ENCODE measurements at places on chromosomes 16 and 17. TPM values are rescaled to one million over a fixed set of nuclear protein-coding genes. Genes with fewer than 3 reads are reported as not detected.
A peak's percentile ranks its signal among the peaks of the same experiment; 100 is the strongest.

DNA sequence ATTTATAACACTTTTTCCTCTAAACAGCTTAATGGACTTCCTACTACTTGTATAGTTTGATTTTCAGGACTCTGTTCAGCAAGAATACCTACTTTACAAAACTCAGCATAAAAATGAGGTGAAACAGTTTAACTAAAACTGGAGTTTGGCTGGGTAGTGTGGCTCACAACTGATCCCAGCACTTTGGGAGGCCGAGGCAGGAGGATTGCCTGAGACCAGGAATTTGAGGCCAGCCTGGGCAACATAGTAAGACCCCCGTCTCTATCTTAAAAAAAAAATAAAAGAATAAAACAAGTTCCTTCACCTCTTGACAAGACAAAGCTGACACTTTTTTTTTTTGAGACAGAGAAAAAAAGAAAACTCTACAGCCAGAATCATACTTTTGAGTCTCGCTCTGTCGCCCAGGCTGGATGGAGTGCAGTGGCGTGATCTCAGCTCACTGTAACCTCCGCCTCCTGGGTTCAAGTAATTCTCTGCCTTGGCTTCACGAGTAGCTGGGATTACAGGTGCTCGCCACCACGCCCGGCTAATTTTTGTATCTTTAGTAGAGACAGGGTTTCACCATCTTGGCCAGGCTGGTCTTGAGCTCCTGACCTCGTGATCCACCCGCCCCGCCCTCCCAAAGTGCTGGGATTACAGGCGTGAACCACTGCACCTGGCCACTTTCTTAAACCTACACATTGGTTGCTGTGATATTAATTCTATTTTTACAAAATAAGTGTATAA, 2.6 kb downstream of the PDF start:
- DNase-seq: no peak

DNA sequence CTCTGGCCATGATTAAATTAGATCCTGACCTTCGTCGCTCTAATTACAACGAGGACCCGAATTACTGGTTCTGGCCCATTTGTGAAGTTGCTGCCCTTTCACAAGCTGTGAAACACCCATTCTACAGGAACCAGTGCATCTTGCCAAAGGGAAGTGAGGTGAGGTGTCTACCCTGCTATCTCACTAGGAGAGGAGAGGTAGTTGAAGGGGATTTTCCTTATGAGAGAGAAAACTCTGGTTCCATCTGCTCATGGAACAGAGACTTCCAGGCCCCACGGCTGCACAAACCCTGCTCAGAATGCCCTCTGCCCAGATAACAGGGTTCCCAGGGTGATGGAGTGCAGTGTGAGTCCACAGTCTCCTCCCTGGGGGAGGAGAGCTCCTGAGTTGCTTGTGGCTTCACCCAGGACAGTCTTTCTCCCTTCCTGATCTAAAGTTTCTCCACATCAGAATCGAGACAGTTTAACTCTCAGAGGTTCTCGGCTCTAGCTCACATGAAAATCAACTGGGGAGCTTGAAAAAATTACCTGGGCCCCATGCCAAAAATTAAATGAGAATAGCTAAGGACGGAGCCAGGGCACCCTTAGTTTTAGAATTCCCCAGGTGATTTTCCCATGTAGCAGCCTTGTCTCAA, 7.8 kb upstream of the SSTR2 start:
- DNase-seq: no peak

DNA sequence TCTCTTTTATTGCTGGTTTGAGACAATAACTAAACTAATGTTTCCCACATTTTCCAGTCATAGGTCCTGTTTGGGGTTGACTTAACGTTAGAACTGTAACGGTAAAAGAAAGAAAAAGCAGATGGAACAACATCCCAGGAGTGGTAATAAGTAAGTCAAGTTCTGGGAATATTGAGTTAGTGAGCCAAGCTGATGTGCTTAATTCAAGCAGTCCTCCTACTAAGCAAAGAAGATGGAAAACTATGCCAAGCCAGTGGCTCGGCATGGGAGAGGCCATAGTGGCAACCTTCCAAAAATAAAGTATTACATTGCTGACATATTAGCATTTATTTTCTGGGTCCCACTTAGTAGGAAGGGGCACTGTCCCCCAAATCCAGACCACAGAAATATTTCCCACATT, 161.7 kb upstream of the CDH5 start:
- DNase-seq: peak; percentile 53

GRCh38 chr17:5667871-5668270, 83.6 kb upstream of the NLRP1 start:
- peak; percentile 18 for DNase-seq

DNA sequence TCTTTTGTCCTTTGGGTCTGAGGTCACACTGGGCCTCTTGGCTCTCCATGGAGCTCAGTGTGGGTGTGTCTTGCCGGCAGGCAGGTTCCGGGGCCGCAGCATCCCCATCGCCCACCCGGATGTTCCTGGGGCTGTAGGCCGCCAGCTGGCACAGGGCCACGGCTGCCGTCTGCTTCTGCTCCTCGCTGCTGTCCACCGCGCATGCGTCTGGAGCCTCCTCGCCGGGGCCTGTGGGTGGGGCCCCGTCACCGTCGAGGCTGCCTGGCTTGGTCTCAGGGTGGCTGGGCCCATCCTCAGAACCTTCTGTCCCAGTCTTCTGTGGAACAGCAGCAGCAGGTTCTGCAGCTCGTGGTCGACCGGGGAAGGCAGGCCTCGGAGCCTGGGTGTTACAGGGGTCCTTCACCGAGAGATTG, 9.6 kb downstream of the ZNF750 start:
- DNase-seq: no peak

DNA sequence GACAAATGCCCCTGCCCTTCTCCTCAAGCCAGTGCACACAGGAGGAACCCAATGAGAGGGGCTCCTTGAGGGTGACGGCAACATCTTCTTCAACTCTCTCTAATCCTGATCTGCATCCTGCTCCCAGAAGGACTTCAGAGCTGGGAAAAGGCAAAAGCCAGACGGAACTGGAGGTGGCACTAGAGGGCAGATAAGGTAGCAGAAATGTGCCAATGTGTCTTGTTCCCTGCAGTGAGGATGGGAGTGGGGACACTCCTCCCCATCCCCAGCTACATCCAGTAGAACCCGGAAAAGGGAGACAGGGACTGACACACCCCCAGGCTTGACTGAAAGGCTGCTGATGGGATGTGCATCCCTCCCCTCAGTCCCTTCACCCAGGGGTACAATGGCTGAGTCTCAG, 28.5 kb downstream of the SRCIN1 start:
- DNase-seq: no peak

DNA sequence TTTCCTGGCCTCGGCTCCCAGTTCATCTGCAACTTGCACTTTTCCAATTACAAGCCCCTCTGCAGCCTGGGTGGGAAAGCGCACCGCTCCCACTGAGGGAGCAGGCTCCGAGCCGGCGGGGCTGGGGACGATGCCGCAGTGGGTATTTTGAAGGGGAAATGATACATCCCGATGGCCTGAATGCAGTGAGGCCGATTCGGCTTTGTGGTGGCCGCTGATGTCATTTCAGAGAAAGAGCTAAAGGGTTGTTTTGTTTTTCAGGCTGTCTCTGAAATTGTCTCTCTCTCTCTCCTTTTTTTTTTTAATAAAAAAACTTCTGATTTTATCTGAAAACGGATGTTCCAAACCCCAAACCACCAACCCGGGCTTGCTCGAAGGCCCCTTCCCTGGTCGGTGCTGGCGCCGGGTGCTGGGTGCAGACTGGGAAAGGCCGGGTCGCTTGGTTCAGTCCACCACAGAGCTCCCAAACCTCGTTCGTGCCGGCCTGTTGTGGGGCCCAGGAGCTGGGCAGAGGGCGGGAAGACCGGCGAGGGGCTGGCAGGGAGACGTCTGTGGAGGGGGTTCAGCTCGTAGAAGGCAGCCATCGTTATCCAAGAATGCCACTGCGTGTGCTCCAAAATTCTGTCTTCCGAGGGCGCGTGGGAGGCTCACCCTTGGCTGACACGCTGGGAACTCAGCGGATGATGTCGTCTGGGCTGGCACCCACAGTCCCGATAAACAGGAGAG, 102.8 kb downstream of the FOXL1 start:
- DNase-seq: no peak

Gene LRRC37A2
- 6.1 TPM for total RNA-seq

DNA sequence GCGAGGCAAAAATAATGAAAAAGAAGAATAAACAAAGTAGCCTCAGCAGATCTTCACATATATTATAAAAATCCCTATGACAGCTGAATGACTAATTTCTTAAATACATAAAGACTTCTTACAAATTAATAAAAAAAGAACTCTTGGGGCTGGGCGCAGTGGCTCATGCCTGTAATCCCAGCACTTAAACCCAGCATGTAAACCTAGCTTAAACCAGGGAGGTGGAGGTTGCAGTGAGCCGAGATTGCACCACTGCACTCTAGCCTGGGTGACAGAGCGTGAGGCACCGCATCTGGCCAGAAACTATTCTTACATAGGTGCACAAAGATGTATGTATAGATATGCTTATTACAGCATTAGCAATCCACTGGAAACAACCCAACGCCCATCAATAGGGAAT, 27.7 kb downstream of the C17orf100 start:
- no peak for DNase-seq

GRCh38 chr17:50132104-50132794, 2.3 kb upstream of the SAMD14 start:
- DNase-seq: no peak

DNA sequence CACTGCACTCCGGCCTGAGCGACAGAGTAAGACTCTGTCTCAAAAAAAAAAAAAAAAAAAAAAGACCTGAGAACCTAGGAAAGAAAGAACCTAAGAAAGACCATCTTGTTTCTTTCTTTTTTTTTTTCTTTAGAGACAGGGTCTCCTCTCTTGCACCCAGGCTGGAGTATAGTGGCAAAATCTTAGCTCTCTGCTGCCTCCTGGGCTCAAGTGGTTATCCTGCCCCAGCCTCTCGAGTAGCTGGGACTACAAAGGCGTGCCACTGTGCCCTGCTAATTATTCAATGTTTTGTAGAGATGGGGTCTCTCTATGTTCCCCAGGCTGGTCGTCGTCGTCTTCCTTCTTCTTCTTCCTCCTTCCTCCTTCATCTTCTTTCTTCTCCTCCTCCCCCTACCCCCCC, 7.8 kb upstream of the BIRC5 start:
- DNase-seq: no peak

Measured in MCF 10A (cell line).